ENCODE measurements at places on chromosomes 1 and 21.

- no peak for DNase-seq
These were observed 239.1 kb upstream of the TMEM51 start for GRCh38 chr1:14914351-14914988.

DNA sequence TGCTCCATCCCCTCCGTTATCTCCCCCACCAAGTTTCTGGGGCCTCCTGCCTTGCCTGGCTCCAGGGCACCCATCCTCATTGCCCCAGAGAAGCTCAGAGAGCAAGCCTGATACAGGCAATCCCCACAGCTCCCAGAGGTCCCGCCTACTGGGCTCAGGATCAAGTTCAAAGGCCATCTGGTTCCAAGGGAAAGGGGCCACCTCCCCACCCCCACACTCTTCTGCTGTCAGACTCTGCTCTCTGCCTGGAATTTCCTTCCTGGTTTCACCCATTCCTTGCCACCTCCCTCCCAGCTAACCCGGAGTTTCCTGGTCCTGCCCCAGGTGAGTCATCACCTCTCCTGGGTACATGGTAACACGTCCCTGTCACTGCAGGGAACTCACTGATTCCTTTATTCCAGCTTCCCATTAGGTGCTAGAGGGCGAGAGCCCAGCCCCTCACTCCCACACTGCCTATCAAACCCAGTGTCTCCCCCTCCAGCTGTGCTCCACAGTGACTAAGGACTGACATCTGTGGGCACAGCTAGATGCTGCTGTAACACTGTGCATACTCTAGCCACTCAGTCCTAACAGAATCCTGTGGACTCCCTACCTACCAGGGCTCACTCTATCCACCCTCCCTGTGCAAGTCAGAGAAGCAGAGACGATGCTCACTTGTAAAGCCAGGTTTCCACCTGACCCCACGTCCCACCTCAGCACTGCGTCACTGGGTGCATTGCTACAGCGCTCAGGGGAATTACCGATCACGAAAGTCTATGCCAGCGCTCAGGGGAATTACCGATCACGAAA lies 21.8 kb downstream of the RSPH1 start:
- DNase-seq, result no peak

DNA sequence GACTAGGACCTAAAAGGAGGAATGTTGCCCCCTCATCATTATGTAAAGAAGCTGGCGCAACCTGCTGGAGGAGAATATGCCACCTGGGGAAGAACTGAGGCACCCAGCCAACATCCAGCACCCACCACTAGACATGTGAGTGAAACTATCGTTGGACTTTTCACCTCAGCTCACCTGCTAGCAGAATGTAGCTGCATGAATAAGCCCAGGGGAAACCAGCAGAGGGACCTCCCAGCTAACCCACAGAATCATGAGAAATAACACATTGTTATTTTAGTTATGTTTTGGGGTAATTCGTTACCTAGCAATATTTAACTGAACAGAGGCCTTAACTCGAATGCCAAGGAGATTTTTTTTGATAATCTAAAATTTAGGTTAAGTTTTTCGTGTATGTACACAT lies 542.5 kb upstream of the DAB1 start:
- DNase-seq, result no peak

- peak; percentile 23 for DNase-seq
These were observed 3.3 kb upstream of the NECTIN4 start for GRCh38 chr1:161092621-161093028.

- DNase-seq, result no peak
These were observed 83.0 kb downstream of the RRAGC start for GRCh38 chr1:38776466-38777065.

DNA sequence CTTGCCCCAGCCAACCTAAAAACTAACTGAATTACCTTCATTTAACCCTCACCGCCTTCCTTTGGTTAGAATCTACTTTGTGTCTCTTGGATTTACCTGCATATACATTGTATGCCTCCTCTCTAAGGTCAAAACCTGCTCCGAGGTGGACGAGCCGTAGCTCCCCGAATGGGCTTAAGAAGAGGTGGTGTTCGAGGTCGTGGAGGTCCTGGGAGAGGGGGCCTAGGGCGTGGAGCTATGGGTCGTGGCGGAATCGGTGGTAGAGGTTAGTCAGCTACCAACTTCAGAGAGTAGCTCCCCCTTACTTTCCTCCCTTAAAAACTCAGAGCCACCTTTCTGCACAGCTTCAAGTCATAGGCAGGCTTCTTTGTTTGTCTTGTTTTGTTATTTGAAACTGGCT lies 9.2 kb downstream of the CHTOP start:
- DNase-seq, result no peak

DNA sequence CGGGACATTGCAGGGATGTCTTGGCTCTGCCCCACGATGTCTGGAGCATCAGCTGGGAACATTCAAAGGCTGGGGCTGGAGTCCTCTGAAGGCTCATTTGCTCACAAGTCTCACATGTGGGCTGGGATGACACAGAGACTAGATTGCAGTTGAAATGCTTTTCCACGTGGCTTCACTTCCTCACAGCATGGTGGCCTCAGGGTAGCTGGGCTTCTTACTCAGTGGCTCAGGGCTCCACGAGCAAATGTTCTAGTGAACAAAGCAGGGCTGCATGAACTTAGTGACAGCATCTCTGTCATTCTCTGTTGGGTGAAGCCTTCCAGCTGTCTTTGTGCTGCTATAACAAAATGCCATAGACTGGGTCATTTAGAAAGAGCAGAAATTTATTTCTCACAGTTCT lies 247.0 kb upstream of the POU3F1 start:
- DNase-seq, result no peak

DNA sequence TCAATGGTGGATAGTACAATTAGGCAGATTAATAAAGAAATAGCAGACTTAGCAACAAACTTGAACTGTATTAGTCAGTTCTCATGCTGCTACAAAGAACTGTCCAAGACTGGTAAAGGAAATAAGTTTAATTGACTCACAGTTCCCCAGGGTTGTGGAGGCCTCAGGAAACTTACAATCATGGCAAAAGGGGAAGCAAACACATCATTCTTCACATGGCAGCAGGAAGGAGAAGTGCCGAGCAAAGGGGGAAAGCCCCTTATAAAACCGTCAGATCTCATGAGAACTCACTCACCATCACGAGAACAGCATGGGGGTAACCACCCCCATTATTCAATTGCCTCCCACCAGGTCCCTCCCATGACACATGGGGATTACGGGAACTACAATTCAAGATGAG lies 27.1 kb upstream of the PDE4B start:
- no peak for DNase-seq

GRCh38 chr1:117682372-117682771 lies 76.5 kb downstream of the TENT5C start:
- no peak for DNase-seq

GRCh38 chr1:193592317-193592716 lies 405.9 kb upstream of the B3GALT2 start:
- DNase-seq, result no peak

GRCh38 chr1:58996341-58997059 lies 212.7 kb upstream of the JUN start:
- no peak for DNase-seq

- no peak for DNase-seq
These were observed 1.2 kb downstream of the LAMC1 start for GRCh38 chr1:183024317-183025009.

DNA sequence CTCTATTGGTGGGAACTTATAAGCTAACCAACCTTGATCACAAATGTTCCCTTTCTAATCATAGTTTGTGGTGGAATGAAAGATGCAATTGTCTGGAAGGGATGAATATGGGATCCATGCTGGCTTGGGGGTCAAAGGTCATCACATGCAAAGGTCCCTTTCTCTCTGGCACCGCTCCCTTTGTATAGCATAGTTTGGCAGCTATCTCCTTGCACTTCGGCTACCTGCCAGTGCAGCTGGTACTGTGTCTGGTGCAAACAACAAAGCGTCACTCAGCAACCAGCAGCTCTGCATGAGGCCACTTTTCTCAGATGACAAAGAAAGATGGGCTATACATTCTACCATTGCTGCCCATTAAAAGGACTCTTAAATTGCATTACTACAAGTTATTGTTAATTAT lies 188.2 kb upstream of the NFIA start:
- no peak for DNase-seq

DNA sequence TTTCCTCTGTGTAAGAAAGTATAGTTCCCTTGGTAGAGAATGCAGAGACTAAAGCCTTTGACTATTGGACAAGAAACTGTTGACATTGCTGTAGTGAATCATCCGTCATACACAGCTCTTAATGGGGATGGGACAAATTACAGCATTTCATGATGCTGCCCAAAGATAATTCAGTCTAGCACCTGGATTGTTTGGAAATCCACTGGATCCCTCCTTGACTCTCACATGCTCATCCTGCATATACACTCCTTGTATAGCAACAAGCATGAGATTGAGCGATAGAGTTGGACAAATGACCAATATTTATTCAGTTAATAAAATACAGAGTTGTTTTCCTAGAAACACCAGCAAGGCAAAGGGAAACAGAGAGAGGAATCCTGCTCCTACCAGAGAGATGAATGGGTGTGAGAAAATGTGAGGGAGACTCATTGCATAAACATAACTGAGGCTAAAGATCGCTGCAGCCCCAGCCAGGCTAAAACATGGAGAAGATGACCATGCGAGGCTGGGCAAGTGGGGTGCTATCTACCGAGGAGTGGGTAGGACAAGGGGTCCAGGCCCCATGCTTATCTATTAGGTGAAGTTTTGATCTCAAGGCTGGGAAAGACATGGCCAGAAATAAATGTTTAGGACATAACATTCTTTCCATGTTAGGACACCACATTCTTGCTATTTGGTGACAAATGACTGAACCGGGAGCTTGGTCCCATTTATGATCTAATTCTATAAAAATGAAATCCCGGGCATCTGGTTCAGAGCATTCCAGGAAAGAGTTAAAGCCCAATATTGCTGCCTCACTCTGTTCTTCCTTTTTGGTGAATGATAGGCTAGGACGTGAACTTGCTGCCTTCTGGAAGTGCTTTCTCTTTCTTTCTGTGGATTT lies 153.2 kb downstream of the TGFB2 start:
- no peak for DNase-seq

GRCh38 chr1:38589036-38589435 lies 270.5 kb downstream of the RRAGC start:
- DNase-seq, result no peak

DNA sequence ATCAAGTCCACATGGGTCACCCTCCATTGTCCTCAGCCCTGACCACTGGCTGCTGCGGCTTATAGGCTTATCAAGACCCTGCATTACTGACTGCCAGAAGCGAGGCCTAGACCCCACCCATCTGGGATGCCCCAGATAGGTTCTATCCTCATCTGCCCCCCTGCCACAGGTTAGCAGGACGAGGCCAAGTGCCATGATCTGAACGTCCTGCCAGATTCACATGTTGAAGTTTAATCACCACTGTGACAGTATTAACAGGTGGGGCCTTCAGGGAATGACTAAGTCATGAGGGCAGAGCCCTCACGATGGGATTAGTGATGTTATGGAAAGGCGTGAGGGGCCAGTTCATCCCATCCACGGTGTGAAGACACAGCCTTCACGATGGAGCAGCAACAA lies 6.2 kb upstream of the CPLANE2 start:
- no peak for DNase-seq

DNA sequence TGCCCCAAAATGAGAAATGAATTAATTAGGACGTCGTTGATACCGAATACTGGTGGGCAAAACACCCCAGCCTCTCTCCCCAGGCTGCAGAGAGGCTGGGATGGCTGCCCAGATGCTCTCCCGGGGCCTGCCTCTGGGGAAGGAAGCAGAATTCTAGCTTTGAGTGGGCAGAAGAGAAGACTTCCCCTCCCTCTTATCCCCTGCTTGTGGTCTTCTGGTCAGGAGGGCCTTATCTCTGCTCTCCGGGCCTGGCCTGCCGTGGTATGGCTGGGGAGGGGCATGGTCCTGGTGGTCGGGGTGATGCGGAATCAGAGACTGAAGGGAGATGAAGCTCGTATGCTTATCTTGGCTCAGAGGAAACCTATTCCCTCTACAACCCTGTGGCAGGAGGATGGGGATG lies 9.8 kb upstream of the CSF3R start:
- no peak for DNase-seq

DNA sequence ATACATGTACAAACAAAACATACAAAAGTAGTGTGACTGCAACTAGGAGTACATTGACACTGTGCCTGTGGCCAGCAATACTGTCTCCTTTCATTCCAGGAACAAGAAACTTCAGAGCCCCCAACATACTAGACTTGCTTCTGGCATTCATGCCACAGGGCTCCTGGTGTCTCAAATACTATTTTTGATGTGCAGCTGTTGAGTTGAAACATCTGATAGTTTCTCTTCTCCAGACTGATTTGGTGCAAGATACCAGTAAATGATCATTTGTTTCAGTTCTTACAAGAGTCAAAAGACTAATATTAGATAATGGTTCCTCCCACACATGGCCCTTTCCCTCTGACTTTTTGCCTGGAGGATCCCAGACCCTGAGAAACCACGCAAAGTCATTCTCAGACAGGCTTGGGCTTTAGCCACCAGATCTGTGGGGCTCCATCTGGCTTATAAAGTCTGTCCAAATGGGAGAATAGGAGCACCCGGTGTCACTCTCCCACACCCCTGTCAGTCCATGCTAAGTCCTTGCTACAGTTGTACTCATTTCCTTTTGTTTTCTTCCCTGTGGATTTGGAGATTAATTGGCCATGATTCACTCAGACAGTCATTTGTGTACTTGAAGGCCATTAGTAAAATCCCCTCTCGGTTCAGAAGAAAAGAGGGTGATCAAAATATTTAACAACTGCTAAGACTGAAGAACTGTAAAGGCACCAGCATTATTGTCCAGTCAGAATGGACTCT lies 163.5 kb upstream of the RUNX1 start:
- no peak for DNase-seq

- DNase-seq, result no peak
These were observed 1.8 kb upstream of the GJA4 start for GRCh38 chr1:34790985-34791384.

GRCh38 chr21:25750085-25750484 lies 15.3 kb downstream of the GABPA start:
- DNase-seq, result no peak

DNA sequence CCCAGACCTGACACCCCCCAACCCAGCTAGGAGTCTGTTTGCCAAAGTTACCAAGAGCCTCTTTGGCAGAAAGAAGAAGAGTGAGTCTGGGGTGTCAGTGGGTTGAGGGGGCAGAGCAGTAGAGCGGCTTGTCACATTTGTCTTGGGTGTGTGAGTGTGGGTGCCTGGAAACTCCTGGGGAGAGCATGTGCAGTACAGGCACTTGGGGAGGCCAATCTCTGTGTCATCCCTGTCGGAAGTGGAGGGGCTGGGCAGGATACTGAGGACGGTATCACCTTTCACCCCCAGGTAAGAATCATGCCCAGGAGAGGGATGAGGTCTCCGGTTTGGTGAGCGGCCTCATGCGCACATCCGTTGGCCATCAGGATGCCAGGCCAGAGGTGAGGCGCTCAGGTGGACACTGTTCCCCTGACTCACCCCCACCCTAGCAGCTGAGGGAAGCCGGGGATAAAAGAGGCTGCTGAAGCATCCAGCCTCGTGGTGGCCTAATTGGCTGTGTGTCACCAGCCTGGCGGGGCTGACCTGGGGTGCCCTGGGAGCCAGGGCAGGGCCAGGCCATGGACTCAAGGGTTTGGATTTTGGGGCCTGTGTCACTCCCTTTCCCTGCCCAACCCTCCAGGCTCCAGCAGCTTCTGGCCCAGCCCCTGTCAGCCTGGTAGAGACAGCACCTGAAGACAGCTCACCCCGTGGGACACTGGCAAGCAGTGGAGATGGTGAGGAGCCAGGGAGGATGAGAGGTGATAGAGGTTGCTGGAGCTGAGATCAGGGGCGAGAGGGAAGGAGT lies 3.3 kb downstream of the PLK3 start:
- no peak for DNase-seq
